Immature natural killer cell (primary cell): ENCODE measurements at places on chromosomes 5 and 9. TPM values are rescaled to one million over a fixed set of nuclear protein-coding genes. Genes with fewer than 3 reads are reported as not detected.

DNA sequence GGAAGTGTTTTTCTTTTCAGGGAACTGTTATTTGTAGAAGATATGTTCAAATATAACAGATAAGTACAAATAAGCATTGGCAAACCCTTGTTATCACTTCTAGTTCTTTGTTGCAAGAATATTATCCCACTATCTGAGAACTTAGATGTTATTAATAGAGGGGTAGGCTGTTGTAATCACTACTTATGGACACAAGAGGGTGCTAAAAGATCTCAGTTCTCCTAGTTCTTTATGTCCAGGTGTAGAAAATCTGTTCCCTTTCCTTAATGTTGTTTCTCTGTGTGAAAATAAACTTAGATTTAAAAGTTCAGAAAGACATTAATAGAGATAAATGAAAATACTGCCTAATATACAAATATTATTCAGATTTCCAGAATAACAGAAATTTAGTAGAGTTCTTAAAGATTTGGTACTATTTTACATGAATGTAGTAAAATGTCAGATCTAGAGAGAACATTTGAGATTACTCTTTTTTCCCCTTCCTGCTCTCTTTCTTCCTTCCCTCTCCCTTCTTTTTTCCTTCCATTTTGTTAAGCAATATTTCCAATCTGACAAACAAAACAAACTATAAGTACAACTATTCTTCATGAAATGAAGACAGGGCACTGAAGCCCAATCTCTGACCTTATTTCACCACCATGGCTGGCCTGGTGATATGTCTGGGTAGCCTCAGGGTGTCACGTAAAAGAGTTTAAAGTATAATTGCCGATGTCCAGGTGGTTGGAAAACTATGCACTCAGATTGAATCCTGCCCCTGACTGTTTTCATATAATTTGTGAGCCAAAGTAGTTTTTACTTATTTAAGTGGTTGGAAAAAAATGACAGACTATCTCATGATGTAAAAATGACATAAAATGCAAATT, 43.6 kb upstream of the C5orf46 start:
- no peaks in the 10 kb centered on the region for H3K4me1 ChIP-seq
- no peak for DNase-seq
- peaks cover 2% of the 10 kb centered on the region for H3K27me3 ChIP-seq
- H3K27ac ChIP-seq = no peak overlapping the region
- H3K4me3 ChIP-seq = no peak overlapping the region

GRCh38 chr9:95620314-95620713, 103.5 kb upstream of the PTCH1 start:
- H3K4me1 ChIP-seq = peaks cover 4% of the 10 kb centered on the region
- no peak overlapping the region for H3K27ac ChIP-seq

DNA sequence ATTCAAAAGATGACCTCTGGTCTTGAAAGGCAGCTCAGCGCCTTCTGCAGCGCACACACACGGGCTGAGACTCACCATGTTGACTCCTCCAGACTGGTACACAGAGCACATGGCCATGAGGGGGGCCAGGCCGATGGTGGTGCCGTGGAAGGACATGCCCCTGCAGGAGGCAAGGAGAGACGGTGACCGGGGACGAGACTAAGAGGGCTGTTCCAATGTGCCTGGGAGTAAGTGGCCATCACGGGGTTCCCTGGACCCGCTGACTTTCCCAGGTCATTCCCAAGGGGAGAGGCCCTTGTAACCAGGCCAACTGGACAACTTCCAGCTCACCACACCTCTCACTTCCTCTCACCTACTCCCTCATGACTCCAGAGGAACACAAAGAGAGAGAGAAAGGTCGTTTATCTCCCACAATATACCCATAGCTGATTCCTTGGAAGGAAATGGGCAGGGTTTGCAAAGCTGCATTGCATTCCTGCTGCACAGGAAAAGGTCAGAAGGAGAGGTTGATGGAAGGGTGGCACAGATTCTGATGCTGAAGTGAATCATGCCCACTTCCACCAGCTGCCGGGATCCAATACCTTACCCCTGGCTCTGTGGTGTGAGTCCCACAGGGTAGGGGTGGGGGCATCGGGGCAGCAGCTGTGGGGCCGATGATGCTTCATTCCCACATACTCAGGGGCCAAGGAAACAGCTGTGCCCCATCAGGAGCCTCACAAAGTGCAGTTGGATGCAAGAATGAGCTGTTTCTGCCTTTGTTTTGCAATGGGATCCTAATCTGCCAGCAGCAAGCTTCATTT, 47.2 kb downstream of the NIPAL4 start:
- H3K4me3 ChIP-seq = no peak overlapping the region
- no peak for DNase-seq
- no peaks in the 10 kb centered on the region for H3K27me3 ChIP-seq
- no peaks in the 10 kb centered on the region for H3K36me3 ChIP-seq
- peaks cover 14% of the 10 kb centered on the region for H3K4me1 ChIP-seq

DNA sequence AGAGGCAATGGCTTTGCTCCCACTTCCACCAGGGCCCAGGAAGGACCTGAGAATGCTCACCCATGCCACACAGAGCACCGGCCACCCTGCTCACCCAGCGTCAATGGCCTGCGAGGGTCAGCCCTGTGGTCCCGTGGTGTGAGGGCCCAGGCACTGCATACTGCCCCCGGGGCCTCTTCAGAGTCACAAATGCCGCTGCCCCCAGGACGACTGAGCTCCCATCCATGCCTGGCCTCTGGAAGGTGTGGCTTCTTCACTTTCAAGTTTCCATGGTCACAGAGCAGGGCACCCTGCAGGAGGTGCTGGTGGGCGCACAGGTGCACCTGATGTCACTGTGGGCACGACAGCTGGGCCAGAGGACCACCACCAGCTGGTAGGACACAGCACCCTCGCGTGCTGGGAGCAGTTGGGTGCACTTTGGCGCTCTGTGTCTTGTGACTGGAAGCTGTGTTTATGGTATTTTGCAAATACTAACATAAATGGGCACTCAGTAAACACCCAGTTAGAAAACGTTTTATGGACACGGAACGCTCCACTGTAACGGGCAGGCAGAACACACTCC, 12.5 kb upstream of the ZDHHC11 start:
- peaks cover 26% of the 10 kb centered on the region for H3K36me3 ChIP-seq
- no peaks in the 10 kb centered on the region for H3K4me1 ChIP-seq
- DNase-seq = no peak
- no peaks in the 10 kb centered on the region for H3K27me3 ChIP-seq
- no peak overlapping the region for H3K27ac ChIP-seq

DNA sequence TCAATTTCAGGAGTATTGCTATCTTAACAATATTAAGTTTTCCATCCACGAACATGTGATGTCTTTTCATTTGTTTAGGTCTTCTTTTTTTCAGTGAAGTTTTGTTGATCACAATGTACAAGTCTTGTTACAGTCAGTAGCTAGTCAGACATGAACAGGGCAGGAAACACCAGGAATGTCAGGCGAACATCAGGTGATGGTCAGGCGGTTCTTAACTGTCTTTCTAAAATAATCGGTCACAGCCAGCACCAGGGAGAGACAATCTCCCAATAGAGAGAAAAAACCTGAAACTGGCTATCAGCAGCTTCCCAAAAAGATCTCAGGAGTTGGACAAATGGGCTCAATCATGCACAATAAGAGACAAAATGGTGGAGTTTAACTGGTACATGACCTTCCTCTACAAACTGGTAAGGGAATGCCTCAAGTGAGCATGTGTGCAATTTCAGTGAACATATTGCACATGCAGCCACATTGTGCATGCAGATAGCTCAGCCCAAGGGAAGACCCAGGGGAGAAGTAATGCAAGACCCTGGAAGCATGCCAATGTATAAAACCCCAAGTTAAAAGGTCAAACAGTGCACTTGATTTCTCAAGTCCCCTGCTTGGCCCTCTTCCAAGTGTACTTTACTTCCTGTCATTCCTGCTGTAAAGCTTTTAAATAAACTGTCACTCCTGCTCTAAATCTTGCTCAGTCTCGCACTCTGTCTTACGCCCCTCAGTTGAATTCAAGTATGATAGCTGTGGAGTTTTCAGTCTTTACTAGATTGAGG, 176.1 kb upstream of the RASEF start:
- H3K4me1 ChIP-seq = no peaks in the 10 kb centered on the region
- H3K27ac ChIP-seq = no peak overlapping the region
- no peak overlapping the region for H3K4me3 ChIP-seq

GRCh38 chr9:94920420-94921091, 194.1 kb downstream of the AOPEP start:
- no peak overlapping the region for H3K4me3 ChIP-seq
- peaks cover 7% of the 10 kb centered on the region for H3K36me3 ChIP-seq
- no peaks in the 10 kb centered on the region for H3K4me1 ChIP-seq
- no peak overlapping the region for H3K27ac ChIP-seq

GRCh38 chr5:86807046-86808031, 189.6 kb downstream of the COX7C start:
- no peak overlapping the region for H3K27ac ChIP-seq
- no peaks in the 10 kb centered on the region for H3K27me3 ChIP-seq
- DNase-seq = no peak
- no peaks in the 10 kb centered on the region for H3K4me1 ChIP-seq
- H3K4me3 ChIP-seq = no peak overlapping the region

DNA sequence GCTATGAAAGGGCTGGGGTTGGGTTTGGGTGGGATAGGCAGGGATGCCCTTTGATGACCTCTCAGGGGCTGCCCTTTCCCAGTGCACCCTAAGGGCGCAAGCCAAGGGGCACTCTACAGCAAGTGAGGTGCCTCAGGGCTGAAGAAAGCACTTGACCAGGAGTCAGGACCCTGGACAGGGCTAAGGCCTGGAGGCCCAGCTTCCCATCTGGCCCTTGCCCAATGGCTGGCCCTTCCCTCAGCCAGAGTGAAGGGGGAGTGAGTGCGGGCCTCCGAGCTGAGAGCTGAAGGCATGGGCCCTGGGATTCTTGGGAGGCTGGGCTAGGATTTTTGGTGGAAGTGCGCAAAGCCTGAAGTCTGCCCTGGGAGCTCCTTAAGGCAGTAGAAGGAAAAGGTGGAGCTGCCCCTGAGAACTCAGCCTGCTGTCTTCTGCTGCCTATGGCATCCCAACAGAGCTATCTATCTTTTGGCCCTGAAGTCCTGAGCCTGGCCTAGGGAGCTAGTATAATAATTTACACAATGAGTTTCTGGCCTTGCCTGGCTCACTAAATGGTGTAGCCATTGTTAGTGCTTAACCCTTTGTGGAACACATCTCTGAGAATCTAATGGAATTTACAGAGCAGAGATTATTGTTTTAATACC, 16.4 kb downstream of the JADE2 start:
- H3K36me3 ChIP-seq = peaks cover 9% of the 10 kb centered on the region
- peaks cover 2% of the 10 kb centered on the region for H3K27me3 ChIP-seq
- H3K4me1 ChIP-seq = peaks cover 50% of the 10 kb centered on the region
- DNase-seq = no peak
- H3K4me3 ChIP-seq = no peak overlapping the region

DNA sequence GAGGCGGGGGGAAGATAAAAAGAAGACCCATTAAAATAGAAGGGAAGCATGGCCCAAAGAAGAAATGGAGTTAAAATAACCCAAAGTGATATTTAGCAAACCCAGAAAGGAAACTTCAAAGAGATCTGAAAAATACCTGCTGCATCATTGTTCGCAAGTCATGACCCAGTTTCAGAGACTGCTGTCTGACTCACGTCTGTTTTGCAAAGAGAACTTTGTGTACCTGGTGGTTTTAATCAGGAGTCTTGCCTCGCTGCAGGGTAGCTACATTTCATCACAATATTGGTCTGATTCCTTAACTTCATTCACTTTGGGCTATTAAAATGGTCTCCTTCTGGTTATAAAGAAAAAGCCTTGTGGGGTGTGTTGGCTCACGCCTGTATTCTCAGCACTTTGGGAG, 461.1 kb upstream of the DAP start:
- no peaks in the 10 kb centered on the region for H3K27me3 ChIP-seq
- peaks cover 5% of the 10 kb centered on the region for H3K36me3 ChIP-seq
- H3K4me3 ChIP-seq = no peak overlapping the region
- H3K4me1 ChIP-seq = no peaks in the 10 kb centered on the region

- peaks cover 2% of the 10 kb centered on the region for H3K27me3 ChIP-seq
- no peak overlapping the region for H3K27ac ChIP-seq
- no peak overlapping the region for H3K4me3 ChIP-seq
- H3K4me1 ChIP-seq = no peaks in the 10 kb centered on the region
- no peaks in the 10 kb centered on the region for H3K36me3 ChIP-seq
- DNase-seq = no peak
These were observed 109.0 kb upstream of the SMC2 start for GRCh38 chr9:103985077-103985476.

GRCh38 chr9:104776797-104777196, 12.9 kb downstream of the NIPSNAP3B start:
- no peak overlapping the region for H3K4me3 ChIP-seq
- H3K4me1 ChIP-seq = no peaks in the 10 kb centered on the region
- H3K27me3 ChIP-seq = no peaks in the 10 kb centered on the region
- no peaks in the 10 kb centered on the region for H3K36me3 ChIP-seq
- H3K27ac ChIP-seq = no peak overlapping the region

- peaks cover 61% of the 10 kb centered on the region for H3K4me1 ChIP-seq
- H3K36me3 ChIP-seq = peaks cover 11% of the 10 kb centered on the region
- DNase-seq = peak; percentile 63
- H3K27ac ChIP-seq = peak overlapping the region; percentile 97
These were observed 1.1 kb downstream of the FEM1C start for GRCh38 chr5:115543365-115544042.

DNA sequence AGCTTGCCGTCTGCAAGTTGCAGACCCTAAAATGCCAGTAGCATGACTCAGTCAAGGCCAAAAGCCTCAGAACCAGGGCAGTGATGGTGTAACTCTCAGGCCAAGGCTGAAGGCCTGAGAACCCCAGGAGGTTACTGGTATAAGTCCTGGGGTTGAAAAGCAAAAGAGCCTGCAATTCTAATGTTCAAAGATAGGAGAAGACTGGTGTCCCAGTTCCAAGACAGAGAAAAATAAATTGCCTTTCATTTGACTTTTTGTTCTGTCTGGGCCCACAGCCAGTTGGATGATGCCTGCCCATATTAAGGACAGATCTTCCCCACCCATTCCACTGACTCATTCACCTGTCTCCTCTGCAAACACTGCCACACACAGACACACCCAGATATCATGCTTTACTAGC, 673.2 kb downstream of the CDH18 start:
- H3K4me3 ChIP-seq = no peak overlapping the region
- no peaks in the 10 kb centered on the region for H3K4me1 ChIP-seq
- DNase-seq = no peak

Gene ADAMTS6
- polyA plus RNA-seq = not detected
